ENCODE measurements at places on chromosomes 1 and 21.

DNA sequence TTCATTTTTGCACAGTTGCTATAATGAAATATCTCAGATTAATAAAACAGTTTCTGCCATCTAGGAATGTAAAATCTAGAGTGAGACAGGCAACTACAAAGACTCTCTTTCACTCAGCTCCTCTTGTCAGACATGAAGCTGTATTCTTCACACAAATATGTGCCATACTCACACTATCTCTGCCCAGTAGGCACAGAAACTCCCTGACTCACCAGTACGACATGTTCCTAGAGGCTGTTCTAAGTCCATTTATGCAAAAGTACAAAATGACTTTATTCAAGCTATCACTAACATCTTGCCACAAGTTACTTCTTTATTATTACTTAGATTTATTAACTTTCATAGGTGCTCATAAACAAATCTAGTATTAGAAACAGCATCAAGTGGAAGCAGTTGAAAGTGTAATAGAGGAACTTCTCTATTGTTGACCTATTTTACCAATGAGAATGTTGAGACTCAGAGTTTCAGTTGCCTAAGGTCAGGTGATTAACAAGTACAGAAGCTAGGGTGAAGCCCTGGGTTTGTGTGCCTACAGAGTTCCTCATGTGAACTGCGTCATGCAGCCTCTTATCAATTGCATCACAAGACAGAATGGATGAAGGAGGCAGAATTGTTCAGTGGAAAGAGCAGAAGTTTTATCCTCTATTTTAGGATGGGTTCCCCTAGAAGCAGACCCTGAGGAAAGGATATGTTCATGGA lies 98.9 kb downstream of the RGS2 start:
- no peak for DNase-seq

DNA sequence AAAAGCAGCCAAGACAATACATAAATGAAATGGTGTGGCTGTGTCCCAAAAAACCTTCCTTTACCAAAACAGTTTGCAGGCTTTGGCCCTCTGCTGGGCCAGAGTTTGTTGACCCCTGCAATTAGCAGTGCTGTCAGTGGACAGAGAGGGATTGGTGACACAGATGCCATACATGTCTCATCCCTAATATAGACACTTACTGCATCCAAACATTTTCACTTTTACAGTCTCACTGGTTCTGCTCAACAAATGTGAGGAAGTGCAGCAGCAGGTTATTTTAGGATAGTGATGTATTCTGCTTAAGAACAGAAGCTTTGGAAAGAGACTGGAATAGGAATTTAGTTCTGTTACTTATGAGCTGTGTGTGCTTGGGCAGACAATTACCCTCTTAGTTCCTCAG lies 462.8 kb upstream of the LRRC7 start:
- no peak for DNase-seq

DNA sequence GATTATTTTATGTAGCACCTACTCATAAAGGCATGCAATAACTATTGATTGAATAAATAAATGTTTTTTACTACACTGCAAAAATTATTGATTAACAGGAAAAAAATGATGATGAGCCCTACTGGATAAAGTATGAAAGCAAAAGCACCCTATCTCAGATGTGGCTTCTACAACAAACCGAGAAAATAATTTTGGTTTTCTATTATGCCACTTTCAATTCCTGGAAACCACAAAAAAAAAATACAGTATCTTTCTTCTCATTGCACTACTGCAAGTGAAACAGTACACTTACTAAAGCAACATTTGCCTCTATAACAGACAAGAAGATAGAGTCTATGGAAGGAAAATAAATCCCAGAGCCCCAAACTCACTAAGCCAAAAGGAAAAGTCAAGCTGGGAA lies 1882.4 kb downstream of the NCAM2 start:
- DNase-seq: no peak

DNA sequence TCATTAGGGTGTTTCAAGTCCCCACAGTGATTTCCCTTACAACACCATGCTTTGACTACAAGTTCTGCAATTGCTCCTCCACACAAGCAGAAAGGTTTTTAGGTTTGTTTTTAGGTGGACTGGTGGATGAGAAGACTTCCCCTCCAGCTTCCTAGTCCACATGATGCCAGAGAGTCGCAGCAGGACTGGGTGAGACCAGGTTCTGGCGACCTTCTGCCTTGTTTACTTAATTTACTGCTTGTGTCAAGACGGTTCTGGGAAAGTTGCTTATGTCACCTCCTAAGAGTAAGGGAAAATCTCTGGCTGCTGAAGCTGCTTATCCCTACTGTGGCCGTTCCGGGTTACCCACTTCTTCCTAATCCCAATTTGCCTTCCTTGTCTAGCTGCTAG lies 76.4 kb downstream of the GLUL start:
- DNase-seq: no peak

GRCh38 chr1:196462086-196462485 lies 146.2 kb downstream of the KCNT2 start:
- DNase-seq: no peak

- no peak for DNase-seq
Observed at GRCh38 chr1:156148216-156148615, 5.2 kb upstream of the SEMA4A start.

GRCh38 chr21:30222724-30223123 lies 6.8 kb upstream of the CLDN8 start:
- DNase-seq: no peak

DNA sequence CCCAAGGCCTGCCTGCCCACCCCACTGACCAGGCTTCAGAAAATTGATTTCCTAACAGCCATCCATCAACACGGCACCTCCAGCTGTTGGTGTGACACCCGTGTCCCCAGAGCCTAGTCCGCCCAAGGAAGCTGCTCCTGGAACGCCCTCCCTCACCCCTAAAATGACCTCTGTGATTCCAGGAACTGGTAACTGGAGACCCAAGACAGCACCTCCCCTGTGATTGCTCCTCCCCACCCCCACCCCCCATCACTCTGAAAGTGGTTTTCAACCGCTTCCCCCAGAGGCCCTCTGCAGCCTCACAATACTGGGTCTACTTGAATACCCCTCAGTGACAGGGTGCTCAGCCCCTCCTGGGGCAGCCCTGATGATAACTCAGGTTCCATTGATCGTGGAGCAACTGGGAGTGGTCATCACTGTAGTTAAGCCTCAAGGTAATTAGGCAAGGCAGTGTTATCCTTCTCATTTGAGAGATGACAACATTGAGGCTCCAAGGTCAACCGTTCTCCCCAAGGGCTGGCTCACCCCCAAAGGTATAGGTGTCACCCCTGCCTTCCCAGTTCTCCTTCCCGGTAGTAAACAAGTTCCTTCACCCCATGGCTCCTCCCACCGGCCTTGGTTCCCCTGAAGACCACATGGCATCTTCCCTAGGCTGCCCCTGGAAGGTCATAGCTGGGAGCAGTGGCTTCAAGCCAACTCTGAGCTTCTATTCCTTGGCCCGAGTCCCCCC lies 52.0 kb downstream of the TAS1R2 start:
- no peak for DNase-seq

- DNase-seq: no peak
Observed at GRCh38 chr1:89998306-89998705, 3.4 kb downstream of the ZNF326 start.

DNA sequence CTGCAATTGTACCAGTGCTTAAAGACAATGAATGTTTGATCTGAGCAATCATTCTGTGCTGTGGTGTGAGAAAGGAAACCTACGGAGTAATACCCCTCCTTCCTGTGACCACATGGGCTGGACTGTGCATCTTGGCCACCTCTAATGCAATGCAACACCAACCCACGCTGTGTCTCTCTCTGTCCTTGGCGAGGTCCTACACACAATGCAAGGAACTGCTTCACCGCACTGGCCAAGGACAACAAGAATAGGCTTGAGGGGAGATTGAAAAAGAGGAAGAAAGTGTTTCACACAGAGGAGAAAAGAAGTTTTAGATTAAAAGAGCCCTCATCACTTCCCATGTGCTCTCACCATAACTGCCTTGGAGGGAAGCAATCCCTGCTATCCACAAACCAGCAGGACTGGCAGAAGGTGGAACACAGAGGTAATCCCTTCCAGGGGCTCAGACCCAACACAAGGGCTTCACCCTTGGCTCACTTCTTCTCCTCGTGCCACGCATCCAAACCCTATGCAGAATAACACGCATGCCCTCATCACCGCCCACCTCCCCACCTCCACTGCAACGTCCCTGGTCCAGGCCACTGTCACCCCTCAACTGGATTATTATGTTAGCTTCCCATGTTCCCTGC lies 112.5 kb upstream of the ERG start:
- DNase-seq: no peak

GRCh38 chr1:7608628-7609305 lies 162.3 kb upstream of the VAMP3 start:
- peak; percentile 21 for DNase-seq

- no peak for DNase-seq
Observed at GRCh38 chr21:44907225-44907965, 13.3 kb downstream of the ITGB2 start.

- DNase-seq: peak; percentile 27
Observed at GRCh38 chr1:108049178-108049819, 84.3 kb upstream of the VAV3 start.

- no peak for DNase-seq
Observed at GRCh38 chr1:67342076-67342890, 34.6 kb downstream of the IL12RB2 start.

- DNase-seq: no peak
Observed at GRCh38 chr1:172589553-172589952, 56.6 kb downstream of the SUCO start.

DNA sequence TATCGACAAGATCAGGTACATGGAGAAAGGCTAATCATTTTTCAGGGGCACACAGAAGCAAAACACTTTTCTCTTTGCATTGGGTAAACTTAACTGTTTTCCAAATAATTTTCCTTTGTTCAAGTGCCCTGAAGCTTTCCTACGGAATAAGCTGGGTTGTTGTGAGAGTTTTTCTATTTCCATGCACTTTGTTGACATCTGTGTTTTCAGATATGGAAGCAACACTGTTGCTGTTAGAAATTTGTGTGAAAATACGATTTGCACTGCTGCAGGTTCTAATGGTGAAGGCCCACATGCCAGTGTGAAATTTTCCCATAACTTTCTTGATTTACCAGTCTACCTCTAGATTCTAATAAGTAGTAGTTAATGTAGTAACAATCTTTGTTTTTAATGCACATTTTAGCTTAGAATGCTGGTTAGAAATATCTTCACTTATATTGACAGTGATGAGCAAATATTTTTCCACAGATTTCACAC lies 18.3 kb downstream of the NFYC start:
- DNase-seq: no peak

GRCh38 chr21:43972850-43973633 lies 39.1 kb upstream of the TRAPPC10 start:
- DNase-seq: no peak

DNA sequence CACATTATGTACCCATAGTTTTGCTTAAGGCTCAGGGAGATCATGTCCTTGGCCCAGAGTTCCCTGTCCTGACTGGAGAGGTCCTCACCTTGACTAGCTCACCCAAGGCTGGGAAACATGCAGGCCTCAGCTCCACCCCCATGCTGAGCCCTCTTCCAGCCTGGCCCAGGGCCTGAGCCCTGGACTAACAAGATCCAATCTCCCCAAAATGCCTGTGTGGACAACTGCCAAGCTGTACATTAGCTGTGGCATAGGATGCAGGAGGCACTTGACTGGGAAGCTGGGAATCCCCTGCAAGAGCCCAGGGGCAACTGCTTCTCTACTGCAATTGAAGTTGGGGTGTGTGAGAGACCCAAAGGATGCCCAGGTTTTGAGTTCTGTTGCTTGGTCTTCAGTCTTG lies 2.1 kb downstream of the LINGO4 start:
- no peak for DNase-seq

DNA sequence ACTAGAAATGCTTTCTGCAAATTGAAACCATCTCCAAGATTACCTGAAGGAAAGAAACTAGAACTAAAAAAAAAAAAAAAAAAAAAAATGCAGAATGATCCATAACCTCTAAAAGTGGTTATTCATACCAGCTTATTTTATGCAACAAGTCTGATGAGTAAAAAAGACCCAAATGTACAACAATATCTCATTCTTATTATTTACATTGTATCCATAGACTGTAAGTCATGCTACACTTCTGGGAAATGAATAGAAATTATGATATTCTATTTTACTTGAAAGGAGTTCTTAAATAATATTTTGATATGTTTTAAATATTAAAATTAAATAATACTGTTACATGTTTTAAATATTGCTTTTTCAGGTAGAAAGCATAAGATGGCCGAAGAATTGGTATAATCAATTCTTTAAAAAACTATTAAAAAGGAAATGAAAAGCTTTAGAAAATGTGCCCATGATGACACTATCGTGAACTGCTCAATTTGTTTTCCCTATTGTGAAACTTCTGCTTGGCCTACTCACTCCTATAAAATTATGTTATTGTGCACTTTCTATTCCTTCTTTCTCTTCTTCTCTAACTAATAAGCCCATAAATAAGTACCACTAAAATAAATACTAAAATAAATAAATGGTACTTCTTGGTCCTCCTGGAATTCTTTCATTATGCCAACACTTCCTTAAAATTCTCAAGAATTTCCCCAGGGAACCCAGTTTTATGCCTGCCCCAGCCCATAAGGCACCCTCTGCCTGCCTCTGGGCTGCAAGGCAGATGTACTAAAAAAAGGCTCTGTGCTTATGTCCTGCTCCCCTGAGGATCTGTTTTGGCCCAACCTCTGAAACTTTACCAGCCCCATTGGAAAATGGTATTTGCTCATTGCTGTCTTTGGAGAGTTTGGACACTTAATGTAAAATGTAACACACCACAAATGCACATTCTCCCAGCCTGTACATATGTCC lies 18.1 kb downstream of the SAMSN1 start:
- DNase-seq: no peak

GRCh38 chr1:183023146-183023600 lies at the start of gene LAMC1:
Gene LAMC1 (plus strand): TSS chr1:183023420. CDS start chr1:183023717, 297 bp downstream.
- peak; percentile 90 for DNase-seq

- no peak for DNase-seq
Observed at GRCh38 chr1:91611483-91611917, 110.8 kb downstream of the CDC7 start.

DNA sequence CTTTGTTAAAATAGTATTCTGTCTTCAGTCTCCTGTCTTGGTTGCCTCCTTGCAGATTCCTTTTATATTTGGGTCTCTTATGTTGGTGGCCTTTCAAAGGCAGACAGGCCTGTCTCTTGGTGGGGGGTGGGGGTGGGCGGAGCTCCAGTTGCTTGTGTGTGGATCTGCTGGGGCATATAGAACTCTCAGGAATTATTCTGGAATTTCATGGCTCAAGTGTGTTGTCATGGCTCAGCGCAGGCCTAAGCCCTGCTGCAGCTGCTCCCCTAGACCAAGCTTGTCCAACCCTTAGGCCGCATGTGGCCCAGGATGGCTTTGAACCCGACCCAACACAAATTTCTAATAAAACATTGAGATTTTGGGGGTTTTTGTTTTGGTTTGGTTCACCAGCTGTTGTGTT lies 8.0 kb downstream of the C1orf35 start:
- DNase-seq: no peak

GRCh38 chr1:21961337-21961736 lies 15.5 kb upstream of the CELA3B start:
- DNase-seq: no peak

GRCh38 chr21:46127239-46128105 lies 27.9 kb downstream of the FTCD start:
- no peak for DNase-seq
